ENCODE measurements at places on chromosomes 4 and X.

DNA sequence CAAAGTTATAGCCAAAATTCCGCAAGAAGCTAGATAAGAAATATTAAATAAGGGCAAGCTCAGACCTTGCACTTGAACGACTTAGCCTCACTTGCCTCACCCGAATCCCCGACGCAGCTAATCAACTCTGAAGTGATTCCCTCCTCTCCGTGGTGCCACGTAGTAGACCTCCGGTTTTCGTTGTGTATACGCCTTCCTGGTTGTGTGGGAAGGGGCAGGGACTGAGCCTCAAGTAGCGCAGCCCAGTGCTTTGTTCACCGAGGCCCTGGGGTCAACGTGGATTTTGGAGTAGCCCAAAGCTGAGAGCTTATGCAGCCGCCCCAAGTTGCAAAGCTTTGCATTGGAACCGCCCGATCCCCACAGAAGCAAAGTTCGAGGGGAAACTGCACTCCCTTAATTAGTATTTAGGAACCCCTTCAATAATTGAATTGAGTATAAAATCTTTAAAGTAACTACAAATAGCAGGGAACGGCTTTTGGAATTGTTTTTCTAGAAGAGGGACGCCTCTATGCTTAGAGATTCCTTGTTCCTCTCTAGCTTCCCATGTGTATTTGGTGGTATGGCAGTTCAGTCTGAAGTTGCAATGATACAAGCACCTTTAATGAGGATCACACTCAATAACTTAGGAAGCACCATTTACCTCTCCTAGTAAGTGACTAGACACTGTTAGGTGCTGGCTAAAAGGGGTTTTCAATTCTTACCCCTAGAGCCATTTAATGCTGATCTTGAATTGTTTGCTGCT lies 55.7 kb downstream of the LINC00632 start:
- no peak for DNase-seq

DNA sequence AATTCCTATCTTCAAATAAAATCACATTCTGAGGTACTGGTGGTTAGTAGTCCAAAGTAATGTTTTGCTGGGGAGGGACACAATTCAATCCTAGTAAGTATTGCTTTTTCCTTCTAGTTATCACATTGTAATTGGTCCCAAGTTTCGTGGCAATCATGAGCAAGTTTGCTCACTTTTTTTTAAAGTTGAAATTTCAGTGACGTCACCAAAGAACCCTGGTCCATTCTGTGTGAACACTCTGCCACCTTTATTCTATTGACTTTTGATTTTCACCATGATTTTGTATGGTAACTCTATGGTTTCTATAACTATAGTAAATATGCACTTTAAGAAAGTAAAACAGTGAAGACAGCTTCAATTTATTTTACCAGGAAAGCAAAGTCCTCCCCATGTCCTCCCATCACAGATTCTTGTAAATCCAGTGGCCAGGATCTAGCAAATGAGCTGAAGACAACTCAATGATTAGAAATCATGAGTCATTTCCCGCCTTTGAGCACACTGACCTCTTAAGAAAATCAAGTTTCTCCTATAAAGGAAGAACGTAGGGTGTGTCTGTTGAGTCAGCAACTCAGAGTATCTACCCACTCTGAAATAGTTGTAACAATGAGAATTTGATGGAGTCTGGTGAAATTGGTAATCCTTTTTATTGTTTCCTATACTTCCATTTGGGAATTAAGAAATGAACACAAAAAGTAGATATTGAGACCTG lies 1306.6 kb upstream of the PABPC4L start:
- DNase-seq, result no peak

DNA sequence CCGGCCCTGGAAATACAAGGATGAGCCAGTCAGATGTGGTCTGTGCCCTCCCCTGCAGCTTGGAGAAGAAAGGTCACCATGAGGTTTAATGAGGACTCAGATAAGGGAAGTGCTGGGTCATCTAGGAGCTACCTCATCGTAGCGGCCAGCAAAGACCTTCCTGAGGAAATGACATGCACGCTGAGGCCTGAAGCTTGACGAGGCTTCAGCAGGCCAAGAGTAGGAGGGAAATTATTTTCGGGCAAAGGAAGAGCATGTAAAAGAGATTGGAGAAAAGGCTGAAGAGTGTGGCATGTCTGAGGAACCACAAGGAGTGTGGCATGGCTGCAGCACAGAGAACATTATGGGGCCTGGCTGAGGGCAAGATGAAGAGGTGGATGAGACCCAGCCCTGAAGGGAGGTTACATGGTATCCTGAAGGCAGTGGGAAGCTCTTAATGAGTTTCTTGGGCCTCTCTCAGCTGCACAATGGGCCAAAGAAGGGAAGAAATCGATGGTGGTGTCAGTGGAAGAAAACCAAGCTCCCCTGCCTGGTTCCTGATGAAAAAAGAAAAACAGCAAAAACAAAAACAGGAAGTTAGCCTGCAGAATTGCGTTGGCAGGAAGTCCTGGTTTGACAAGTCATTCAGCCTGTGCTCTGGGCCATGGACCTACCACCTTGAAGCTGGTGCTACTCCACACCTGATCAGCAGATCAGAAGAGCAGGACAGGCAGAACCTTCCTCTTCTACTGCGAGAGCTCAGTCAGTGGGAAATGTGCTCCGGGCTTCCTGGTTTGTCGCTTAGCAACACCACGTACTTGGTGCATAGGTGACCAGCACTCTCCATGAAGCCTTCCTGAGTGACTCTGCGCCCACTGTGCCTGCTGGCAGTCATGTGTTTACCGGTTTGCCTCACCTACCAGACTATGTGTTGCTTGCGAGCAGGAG lies 134.5 kb upstream of the KLF3 start:
- DNase-seq, result no peak

DNA sequence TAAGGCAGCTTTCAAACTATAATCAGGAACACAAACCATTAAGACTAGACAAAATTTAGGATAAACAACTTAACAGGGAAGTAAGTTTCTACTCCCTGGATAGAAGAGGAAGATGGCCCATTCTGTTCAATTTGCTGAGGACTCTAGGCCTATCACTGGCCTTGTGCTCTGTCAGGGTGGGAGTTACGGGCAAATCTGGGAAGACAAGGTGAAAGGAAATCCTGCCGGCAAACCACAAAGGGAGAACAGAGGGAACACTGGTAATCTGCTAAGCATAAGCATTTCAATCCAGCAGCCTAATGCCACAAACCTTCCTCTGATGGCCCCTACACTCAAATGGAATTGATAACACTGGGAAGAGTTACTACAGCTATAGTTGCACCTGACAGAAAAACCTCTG lies 8.3 kb downstream of the GPR82 start:
- no peak for DNase-seq

DNA sequence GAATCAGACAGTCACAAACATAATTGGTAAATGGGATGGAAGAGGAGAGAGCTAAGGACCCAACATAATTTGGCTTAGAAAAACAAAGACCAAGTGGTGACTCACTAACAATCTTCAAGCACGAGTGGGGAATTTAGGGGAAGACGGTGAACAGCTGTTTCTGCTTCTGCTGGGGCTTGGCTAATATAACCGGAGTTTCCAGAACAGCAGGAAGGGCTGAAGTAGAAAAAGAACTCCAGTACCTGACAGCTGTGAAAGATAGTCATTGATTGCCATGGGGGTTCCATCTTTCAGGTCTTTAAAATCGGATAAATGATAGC lies 290.9 kb upstream of the LDB2 start:
- DNase-seq, result no peak

DNA sequence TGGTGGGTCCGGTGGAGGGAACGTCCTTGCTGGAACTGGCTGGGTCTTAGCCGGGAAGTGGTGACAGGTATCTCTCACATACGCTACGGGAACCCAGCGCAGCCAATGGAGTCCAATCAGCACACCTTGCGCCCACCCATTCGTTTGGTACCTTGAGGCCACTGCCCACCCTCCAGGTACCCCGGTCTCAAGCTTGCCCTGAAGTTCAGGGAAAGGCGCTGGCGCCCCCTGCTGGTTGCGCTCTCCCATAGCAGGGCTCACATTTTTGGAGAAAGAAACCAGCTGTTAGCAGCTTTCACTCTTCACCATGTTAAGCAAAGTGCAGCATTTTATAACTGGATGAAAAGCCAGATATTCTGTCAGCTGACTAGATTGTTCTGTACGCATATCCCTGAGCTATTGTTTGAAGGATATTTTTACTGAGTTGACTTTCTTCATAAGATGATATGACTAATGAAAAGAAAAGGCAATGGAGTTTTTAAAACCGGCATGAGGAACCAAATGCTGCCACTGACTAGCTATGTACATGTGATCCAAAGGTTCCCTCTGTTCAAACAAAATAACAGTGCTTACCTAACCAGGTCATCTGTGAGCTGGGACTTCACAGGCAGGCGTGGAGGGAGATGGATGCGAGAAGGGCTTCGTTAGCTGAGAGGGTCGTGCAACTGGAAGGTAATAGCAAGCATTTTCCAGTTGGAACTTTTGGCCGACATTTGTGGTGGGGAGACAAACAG lies 43.7 kb downstream of the OTOP1 start:
- DNase-seq, result no peak
